ENCODE measurements at places on chromosomes 5 and 9.

DNA sequence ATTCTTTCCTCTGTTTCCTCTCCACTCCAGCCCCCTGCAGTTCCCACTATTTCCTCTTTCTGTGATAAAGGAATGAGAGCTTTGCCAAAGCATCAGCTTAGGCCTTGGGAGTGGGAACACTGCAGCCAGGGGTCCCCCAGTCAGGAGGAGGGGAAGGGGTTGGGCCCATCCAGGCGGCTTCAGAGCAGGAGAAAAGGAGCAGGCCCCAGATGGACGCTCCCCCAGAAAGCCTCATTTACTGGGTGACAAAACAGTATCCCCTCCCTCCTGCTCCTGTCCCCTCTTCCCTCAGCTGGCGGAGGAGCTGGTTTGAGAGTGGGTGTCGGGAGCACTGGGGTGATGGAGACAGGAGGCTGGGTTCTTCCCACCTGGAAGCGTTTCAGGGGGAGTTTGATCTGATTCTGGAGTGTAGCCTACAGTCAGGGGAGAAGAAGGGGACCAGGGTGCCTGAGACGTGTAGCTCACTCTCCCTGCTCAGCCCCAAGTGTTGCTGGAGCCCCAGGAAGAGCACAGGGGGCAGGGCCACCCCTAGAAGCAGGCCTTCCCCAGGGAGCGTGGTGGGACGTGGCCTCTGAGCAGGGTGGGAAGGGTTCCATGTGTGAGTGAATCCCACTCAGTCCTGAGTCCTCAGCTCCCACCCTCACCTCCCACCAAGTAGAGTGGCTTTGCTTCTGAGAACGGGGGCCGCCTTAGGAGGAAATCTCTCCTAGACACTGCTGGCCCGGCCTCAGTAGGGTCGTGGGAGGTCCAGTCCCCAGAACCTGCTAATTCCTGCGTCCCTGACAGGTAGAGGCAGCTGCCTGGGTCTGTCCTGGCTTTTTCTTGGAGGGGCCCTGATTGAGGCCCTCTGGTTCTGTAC is 173.1 kb downstream of the CACNA1B start:
- no peak for DNase-seq

- DNase-seq = no peak
These were observed 349.3 kb upstream of the TLE4 start for GRCh38 chr9:79222483-79222882.

DNA sequence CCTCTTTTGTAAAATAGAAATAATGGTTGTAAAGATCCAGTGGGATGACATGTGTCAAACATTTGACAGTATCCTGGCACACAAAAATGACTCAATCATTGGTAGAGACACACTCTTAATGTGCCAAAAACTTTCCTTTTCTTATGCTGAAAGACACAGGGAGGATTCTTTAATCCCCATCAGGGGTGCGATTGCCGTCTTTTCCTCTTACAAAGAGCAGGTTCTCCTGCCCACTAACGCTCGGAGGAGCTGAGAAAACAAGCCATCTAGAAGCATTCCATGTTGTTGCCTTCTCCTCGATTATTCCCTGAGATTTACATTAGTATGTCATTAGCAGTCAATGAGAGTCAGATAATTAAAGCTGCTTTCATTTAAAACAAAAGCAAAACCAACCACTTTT is 342.6 kb upstream of the CCNH start:
- no peak for DNase-seq

GRCh38 chr9:108109927-108110690 is 620.5 kb upstream of the KLF4 start:
- DNase-seq = no peak

GRCh38 chr9:125743682-125744428 is 3.3 kb upstream of the PBX3 start:
- DNase-seq = no peak

- DNase-seq = no peak
These were observed 8.3 kb upstream of the POMT1 start for GRCh38 chr9:131494296-131494870.

- DNase-seq = no peak
These were observed 530.5 kb downstream of the MTRR start for GRCh38 chr5:8399471-8399870.

Data from H54 (cell line).